ENCODE measurements at places on chromosomes 12 and 14. TPM values are rescaled to one million over a fixed set of nuclear protein-coding genes. Genes with fewer than 3 reads are reported as not detected.

The PLCZ1 gene
- polyA plus RNA-seq, result not detected

The RAD9B gene
- 0.90 TPM for polyA plus RNA-seq

The C14orf132 gene
- polyA plus RNA-seq, result 62.0 TPM

The KIF21A gene
- 130 TPM for polyA plus RNA-seq

The RNF10 gene
- 139 TPM for polyA plus RNA-seq

The EFS gene
- 0.92 TPM for polyA plus RNA-seq

The LIN7A gene
- polyA plus RNA-seq, result 36.4 TPM

The RNU4-1 gene
- polyA plus RNA-seq, result under 0.01 TPM

The RHOJ gene
- polyA plus RNA-seq, result 0.10 TPM

The OLR1 gene
- polyA plus RNA-seq, result not detected

The SCARB1 gene
- polyA plus RNA-seq, result 5.8 TPM

The ADSS1 gene
- polyA plus RNA-seq, result 4.3 TPM

The GPR137C gene
- polyA plus RNA-seq, result 118 TPM

The RERGL gene
- 1.3 TPM for polyA plus RNA-seq

The TRHDE gene
- polyA plus RNA-seq, result 20.6 TPM

The HOXC10 gene
- polyA plus RNA-seq, result not detected

The CACNA2D4 gene
- polyA plus RNA-seq, result not detected

The ACSM4 gene
- polyA plus RNA-seq, result not detected

The KRT75 gene
- polyA plus RNA-seq, result not detected

The PELI2 gene
- polyA plus RNA-seq, result 5.3 TPM

The IL26 gene
- not detected for polyA plus RNA-seq

The IL22 gene
- not detected for polyA plus RNA-seq

The ZC3H10 gene
- 11.3 TPM for polyA plus RNA-seq

The AKAP3 gene
- polyA plus RNA-seq, result 1.6 TPM

The RERG gene
- 0.70 TPM for polyA plus RNA-seq

The KRT86 gene
- polyA plus RNA-seq, result not detected

The KLRG1 gene
- polyA plus RNA-seq, result 4.7 TPM

The EEF1AKMT3 gene
- 2.0 TPM for polyA plus RNA-seq

The OR6C74 gene
- not detected for polyA plus RNA-seq

The TRIM9 gene
- polyA plus RNA-seq, result 15.9 TPM

The HOXC11 gene
- not detected for polyA plus RNA-seq

The CCDC197 gene
- polyA plus RNA-seq, result not detected

The SGPP1 gene
- polyA plus RNA-seq, result 17.1 TPM

The CABP1 gene
- polyA plus RNA-seq, result 0.71 TPM

The CLEC4E gene
- not detected for polyA plus RNA-seq

The OASL gene
- 0.42 TPM for polyA plus RNA-seq

The ACOT6 gene
- polyA plus RNA-seq, result not detected

The FGF23 gene
- not detected for polyA plus RNA-seq

The GPR162 gene
- 117 TPM for polyA plus RNA-seq

The MYF5 gene
- polyA plus RNA-seq, result not detected

The CRACR2A gene
- polyA plus RNA-seq, result 0.58 TPM

The BEGAIN gene
- polyA plus RNA-seq, result 28.2 TPM

The RFX4 gene
- not detected for polyA plus RNA-seq

The RPS26 gene
- polyA plus RNA-seq, result 686 TPM

The FBLN5 gene
- polyA plus RNA-seq, result 1.5 TPM

The NPC2 gene
- 46.8 TPM for polyA plus RNA-seq

The ESR2 gene
- polyA plus RNA-seq, result 0.35 TPM

The REM2 gene
- 31.1 TPM for polyA plus RNA-seq

The C12orf76 gene
- 202 TPM for polyA plus RNA-seq

The SLC6A15 gene
- 11.4 TPM for polyA plus RNA-seq

The ACVRL1 gene
- polyA plus RNA-seq, result not detected

The TUNAR gene
- polyA plus RNA-seq, result 33.2 TPM

The PLXNC1 gene
- polyA plus RNA-seq, result 76.3 TPM

The ZNF891 gene
- 9.4 TPM for polyA plus RNA-seq

The TBX3 gene
- not detected for polyA plus RNA-seq

Measured in neural cell (in vitro differentiated cells).